ENCODE measurements at places on chromosomes 12 and 14.

DNA sequence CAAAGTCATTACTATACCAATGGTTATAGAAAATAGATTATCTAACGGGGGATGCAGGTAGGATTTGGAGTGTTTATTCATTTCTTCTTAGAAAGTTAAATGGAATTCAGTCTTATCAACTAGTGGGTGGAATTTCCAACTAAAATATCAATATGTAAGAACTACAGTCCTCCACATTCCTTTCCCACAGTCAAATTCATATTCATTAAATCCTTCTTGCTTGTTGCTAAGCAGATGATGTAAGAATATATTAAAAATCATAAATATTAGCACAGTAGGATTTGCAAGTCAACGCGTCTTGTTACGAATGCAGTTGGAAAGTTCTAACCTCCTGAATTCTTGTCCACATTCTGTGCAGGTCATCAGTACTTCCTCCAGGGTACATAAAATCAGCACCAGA, 259.2 kb downstream of the CPNE8 start:
- no peak for DNase-seq

- DNase-seq: no peak
Observed at GRCh38 chr12:111154147-111154834, 214.6 kb downstream of the PHETA1 start.

DNA sequence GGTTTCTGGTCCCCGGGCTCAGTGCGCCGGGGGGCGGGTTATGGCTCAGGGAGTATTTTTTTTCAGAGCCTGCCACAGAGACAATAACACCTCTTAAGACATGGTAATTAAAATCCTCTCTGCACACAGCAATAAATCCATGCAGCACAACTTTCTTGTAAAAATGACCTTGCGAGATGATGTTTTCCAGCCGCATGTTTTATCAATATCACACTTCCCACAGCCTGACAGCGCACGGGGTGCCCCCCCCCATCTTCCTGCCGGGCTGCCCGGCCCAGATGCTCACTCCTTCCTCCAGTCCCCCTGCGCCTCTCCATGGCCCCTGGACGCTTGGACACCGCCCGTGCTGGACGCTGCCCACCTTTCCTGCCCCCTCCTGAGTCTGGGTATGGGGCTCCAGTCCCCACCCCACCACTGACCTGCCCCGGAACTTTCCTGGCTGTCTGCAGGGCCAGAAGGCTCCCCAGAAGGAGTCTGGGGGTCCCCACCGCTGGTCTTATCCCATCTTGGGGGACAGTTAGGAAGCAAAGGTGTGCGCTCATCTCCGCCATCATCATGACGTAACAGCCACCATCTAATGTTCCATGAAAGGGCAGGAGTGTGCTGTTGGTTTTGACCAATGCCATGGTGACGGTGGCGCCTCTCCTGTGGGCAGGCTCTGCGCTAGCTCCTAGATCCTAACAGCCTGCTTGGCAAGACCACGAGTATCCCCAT, 182.9 kb downstream of the KIF26A start:
- DNase-seq: no peak

DNA sequence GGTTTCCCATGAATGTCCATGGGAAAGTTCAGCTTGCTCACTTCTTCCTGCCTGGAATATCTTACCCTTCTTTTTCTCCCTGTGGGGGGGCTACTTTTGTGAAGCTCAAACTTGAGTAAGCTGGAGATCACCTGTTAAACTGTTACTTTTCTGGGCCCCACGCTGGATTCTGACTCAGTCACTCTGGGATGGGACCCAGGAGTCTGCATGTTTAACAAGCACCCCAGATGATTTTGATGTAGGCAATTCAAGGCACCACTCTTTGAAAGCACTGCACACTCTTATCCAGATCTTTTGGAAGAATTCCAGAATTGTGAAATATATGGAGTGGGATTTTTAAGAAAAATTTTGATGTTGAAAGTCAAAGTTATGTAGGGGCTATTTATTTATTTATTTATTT, 46.3 kb upstream of the IGF1 start:
- no peak for DNase-seq

DNA sequence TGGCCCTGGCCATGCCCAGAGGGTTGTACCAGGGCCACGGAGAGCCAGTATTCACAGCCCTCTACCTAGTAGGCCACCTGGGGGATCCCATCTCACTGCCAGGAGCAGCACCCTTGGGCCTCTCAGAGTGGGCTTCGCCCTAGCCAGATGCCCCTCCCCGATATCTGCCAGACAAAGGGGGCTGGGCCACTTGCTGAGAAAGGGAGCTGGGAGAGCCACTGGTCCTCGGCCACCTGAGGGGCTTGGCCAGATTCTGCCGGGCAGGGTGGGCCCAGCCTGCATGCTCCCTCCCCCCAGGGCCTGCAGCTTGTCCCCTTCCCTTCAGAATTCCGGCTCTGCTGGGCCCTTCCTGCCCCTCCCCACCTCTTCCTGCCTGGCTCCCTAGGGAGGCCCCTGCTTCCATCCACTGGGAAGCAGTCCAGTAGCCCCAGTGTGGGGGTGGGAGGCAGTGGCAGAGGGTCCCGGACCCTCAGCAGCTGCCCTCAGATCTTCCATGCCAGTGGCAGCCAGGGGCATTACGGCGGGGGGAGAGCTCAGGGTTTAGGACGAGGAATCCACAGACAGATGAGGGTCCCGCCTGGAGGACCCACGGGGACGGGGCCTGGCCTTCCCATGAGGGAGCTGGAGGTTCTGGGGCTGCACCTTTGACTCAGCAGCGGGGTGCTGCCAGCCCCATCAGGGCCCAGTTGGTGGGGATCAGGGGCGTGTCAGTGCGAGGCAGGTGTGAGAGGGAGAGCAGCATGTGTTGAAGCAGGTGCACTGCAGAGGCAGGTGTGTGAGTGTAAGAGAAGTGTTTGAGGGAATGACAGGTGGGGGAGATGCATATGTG, 2.4 kb downstream of the CRIP2 start:
- DNase-seq: no peak
